ENCODE measurements at places on chromosomes 11 and 22. TPM values are rescaled to one million over a fixed set of nuclear protein-coding genes. Genes with fewer than 3 reads are reported as not detected.

The C11orf86 gene
- total RNA-seq, result not detected

The MN1 gene
- 3.2 TPM for total RNA-seq

The OR8A1 gene
- total RNA-seq, result 0.50 TPM

The ZNF70 gene
- 7.2 TPM for total RNA-seq

The GTSE1 gene
- total RNA-seq, result 9.0 TPM

The OR2AT4 gene
- 0.99 TPM for total RNA-seq

The KLHDC7B gene
- 0.93 TPM for total RNA-seq

The GAS2L1 gene
- 197 TPM for total RNA-seq

The ANKRD49 gene
- 13.4 TPM for total RNA-seq

The OR4S1 gene
- not detected for total RNA-seq

The TIGD3 gene
- 7.6 TPM for total RNA-seq

The IFTAP gene
- total RNA-seq, result 42.4 TPM

The OR8K3 gene
- not detected for total RNA-seq

The GPHA2 gene
- 7.0 TPM for total RNA-seq

The SYT9 gene
- 3.1 TPM for total RNA-seq
